A673 (cell line): ENCODE measurements at places on chromosomes 4 and X.
A peak's percentile ranks its signal among the peaks of the same experiment; 100 is the strongest.

DNA sequence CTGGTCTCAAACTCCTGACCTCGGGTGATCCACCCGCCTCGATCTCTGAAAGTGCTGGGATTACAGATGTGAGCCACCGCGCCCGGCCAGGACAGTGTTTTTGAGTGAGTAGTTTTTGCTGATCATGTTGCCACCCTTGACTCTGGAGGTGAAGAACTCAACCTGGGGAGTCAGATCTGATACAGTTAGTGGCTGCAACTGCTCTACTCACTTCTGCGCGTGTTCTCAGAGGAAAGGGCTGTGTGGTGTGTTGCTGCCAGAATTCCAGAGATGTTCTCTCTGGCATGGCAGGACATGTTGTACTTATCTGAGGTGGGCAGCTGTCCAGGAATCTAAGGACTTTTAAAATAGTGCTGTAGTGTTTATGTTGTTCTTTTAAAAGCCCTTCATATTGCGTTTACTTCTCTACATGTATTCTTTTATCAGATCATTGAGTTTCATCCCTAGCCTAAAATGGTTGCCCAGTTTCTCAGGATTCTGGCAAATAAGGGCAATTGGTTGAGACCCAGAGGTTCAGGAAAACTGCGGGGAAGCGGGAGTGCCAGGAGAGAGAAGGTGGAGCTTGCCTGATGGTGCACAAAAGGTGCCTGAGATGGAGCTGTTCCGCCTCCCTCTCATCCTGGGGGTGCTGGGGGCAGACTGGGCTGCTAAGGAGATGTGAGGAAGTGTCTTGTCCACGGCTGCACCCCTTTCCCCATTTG is 97.7 kb downstream of the ARHGAP10 start:
- DNase-seq: no peak

DNA sequence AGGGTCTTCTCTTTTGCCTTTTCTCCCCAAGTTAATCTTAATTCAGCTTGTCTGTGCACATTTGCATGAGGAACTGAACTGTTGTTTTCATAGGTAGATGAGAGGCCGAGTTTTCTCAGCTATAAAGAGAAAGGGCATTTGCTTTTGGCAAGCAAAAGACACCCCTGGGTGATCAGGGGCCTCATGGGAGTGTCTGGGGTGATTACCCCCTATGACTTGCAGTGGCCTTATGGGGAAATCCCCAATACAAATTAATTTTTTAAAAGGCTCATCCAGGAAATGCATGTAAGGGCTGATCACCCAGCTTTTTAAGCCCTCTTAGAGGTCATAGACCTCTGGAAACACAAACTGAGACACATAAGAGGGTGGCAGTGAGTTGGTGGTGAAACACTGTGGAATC is 56.4 kb upstream of the HMX1 start:
- no peak for DNase-seq

DNA sequence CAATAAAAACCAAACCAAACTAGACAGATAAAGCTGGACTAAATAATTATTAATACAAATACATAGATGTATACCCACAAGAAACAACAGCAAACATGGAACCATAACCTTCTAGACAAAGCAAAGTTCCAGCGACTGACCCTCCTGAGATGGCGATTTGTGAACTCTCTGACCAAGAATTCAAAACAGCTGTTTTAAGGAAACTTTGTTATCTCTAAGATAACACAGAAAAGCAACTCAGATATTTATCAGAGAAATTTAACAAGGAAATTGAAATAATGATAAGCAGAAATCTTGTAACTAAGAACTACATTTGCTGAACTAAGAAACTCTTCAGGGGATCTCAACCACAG is 23.4 kb upstream of the MTHFD2L start:
- DNase-seq: no peak

DNA sequence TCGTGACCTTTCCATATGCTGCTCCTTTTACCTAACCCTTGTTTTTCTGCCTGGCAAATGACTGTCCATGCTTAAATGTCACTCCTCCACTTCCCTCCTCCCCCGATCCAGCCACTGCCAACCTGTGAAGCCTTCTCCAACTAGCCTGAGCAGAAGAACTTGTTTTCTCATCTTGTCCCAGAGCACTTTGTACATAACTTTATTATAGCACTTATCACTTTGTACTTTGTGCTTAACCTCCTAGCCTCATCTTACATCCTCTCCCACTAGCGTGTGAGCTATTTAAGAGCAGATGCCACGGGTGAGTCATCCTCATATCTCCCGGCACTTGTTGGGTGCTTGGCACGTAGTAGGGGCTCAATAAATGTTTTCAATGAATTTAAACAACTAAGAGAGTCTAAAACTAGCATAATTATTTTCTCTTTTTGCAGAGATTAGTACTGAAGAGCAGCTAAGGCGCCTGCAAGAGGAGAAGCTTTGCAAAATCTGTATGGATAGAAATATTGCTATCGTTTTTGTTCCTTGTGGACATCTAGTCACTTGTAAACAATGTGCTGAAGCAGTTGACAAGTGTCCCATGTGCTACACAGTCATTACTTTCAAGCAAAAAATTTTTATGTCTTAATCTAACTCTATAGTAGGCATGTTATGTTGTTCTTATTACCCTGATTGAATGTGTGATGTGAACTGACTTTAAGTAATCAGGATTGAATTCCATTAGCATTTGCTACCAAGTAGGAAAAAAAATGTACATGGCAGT is 46.9 kb downstream of the XIAP start:
- no peak for DNase-seq

DNA sequence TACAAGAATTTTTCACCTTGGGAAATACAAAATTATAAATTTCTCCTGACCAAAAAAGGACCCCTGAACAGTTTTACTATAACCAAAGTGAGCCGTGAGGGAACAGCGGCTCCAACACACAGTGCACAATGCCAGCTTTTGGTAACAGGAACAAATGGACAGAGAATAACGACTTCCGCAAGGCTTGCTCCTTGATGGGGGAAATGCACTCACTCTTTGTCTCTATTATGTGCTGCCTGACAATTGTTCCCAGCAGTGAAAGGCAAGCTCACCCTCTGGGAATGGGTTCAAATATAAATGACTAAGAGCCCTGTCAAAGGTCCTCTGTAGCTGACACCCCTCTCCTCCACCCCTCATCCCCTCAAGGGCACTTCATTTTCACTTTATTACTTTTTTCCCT is 325.8 kb upstream of the GALNT7 start:
- no peak for DNase-seq

DNA sequence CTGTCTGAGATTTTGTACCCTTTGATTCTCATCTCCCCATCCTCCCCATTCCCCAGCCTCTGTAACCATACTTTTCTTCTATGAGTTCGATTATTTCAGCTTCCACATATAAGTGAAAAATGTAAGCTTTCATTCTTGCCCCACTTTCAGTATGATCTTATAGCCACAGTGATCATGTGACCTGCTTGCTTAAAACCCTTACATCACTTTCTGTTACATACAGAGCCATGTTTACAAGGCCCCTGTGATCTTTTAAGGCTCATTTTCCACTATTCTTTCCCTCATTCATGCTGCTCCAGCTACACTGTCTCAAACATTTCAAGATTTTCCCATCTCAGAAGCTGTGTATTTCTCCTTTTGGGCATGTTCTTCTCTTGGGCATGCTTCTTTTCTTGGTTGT is 147.7 kb downstream of the DCK start:
- no peak for DNase-seq

DNA sequence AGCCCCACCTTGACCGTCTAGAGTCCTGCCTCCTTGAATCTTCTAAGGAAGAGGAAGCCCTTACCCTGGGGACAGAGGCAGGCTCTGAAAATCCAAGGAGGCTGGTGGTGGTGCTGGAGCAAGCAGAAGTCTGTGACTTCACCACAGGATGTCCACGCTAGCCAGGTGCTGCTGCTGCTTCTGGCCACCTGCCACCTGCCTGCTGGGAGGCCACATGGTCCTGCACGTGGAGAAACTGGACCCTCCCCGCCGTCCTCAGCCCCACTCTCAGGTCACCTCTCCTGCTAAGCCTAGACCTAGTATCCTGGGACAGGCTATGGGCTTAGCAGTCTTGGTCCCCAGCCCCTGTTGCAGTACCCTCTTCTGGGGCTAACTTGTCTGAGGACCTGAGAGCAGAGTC is 15.8 kb downstream of the TMEM31 start:
- DNase-seq: no peak

GRCh38 chr4:21952549-21952948 is 4.0 kb upstream of the KCNIP4 start:
- DNase-seq: no peak

DNA sequence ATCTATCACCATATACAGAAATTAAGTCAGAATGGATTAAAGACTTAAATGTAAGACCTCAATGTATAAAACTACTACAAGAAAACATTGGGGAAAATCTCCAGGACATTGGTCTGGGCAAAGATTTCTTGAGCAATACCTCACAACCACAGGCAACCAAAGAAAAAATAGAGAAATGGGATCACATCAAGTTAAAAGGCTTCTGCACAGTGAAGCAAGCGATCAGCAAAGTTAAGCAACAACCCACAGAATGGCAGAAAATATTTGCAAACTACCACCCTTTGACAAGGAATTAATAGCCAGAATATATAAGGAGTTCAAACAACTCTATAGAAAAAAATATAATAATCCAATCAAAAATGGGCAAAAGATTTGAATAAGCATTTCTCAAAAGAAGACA is 236.9 kb upstream of the EMCN start:
- DNase-seq: no peak

- no peak for DNase-seq
These were observed 14.8 kb upstream of the BBS7 start for GRCh38 chr4:121885115-121885514.

DNA sequence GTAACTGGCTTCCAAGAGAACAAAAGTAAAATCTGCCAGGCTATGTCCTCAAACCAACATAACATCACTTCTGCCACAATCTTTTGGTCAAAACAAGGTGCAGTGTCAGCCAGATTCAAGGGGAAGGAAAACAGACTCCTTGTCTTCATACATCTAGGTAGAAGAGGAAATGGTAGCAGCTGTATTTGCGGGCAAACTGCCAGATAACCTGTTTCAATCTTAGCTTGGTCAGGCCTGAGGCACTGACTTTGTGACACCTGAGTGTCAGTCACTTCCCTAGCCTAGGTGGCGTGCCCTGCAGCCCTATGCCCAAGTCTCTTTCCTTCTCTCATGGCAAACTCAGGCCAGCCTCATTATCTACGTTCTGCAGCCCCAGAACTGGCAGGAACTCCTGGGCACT is 146.2 kb upstream of the JADE1 start:
- DNase-seq: no peak

- no peak for DNase-seq
These were observed 25.4 kb downstream of the DIAPH2 start for GRCh38 chrX:96710031-96710430.

DNA sequence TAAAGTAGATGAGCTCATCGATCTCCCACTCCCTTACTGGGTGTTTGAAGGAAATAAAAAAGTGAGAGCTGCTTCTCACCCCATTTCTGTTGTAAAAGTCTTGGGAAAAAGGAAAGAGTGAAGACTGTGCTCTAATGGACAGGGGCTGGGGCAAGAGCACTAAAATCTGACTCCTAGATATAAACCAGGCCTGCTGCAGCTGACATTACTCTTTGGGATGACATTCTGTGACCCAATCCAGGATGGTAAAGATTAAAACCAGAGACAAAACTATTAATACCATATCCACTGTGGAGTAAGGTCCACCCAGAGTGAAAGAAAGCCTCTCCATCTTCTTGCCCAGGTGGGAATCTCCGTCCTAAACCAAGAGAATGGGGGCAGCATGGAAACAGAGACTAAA is 20.1 kb upstream of the NEUROG2 start:
- no peak for DNase-seq

GRCh38 chr4:110454441-110454840 is 21.5 kb upstream of the ENPEP start:
- DNase-seq: no peak

DNA sequence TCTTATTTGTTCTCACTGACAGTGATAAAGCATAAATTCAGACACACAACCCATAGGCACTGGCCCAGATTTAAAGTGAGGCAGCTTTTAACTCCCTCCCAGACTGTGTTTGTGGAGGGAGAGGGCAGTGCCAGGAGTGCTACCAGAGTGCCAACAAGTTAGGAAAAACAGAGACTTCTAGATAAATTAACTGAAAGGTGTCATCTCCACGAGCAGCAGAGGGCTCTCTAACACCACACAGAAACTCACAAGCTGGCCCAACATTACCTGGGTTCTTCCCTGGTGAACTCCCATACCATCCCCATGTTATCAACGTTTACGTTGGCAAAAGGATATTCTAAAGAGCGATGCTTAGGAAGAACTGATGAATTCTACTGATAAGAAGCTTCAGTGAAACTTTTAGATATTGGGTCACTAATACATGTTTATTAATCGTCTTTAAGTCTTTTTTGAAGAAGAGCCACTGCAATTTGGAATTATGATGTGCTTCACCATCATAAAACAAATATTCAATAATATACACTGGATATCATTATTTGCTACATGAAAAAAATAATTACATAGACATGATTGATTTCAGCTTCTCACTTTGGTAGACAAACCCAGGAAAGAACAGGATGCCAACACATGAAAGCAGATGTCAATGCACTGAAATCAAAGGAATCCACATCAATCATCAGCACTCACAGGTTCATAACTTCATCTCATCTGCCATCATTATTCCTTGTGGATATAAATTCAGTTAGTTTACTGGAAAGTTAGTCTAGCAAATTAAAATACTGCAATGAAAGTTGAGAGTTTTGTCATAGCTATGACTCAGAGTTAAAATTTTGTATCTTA is 121.2 kb upstream of the NAP1L5 start:
- peak; percentile 41 for DNase-seq

- no peak for DNase-seq
These were observed 19.4 kb downstream of the THOC2 start for GRCh38 chrX:123713434-123713833.

- DNase-seq: peak; percentile 30
These were observed 88.3 kb upstream of the UNC5C start for GRCh38 chr4:95637043-95637600.

- DNase-seq: peak; percentile 9
These were observed 31.1 kb upstream of the SH3D19 start for GRCh38 chr4:151356510-151356909.

DNA sequence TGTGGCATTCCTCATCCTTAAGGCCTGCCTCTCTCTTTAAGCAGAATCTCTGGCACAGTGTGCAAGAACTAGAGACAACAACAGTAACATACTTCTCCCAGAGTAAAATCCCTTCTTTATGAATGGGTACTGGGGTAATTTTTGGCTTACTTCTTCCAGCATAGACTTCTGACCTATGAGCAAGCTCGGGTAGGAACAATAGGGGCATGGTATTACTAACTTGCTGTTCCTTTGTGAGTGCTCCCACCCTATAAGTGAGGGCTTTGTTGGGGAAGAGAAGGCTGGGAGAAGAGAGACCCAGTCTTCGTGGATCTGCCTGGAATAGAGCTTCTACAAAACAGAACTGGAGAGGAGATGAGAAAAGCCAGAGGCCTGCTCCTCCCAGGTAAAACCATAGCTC is 30.2 kb downstream of the CLDN2 start:
- DNase-seq: no peak

- DNase-seq: no peak
These were observed 148.7 kb upstream of the RASGEF1B start for GRCh38 chr4:81620442-81620841.

- DNase-seq: peak; percentile 1
These were observed 62.4 kb upstream of the WDFY3 start for GRCh38 chr4:85028910-85029309.

GRCh38 chr4:24775032-24775605 is 20.3 kb upstream of the SOD3 start:
- peak; percentile 62 for DNase-seq
